ENCODE measurements at places on chromosomes 2 and 18.

DNA sequence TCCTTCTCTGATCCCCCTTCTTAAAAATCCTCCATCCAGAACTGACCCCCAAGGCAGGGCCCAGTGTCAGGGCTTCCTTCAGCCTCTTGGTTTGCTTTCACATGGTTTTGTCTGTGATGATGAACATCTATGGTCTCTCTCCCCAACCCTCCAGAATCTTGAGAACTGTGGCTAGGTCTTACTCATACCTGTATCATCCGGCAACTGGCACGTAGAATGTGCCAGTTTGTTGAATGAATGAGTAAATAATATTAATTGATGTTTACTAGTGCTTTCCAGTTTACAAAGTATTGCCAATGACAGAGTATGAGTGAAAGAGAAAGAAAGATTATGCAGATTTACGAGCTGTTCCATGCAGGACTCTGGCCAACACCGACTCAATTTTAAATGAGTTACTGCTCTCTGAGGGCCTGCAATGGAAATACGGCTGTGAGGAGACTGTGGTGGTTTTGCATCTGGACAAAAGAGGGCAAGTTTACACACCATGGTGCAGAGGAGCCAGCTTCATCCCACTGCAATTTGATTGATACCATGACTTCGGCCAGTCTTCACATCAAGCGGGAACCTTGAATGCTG lies 29.9 kb upstream of the TRIB2 start:
- no peak for DNase-seq

DNA sequence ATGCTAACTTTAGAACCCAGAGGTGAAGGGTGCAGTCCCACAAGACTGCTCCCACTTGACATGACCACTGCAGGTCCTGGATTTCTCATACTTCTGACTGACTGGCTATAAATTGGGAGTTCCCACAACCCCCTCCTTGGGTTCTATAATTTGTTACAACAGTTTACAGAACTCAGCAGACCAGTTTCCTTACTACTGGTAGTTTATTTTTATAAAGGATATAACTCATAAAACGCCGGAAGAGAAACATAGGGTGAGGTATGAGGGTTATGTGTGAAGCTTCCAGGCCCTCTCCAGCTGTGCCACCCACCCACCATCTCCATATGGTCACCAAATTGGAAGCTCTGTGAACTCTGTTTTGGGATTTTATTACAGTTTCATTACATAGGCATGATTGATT lies 839.6 kb downstream of the TSN start:
- DNase-seq, result no peak

DNA sequence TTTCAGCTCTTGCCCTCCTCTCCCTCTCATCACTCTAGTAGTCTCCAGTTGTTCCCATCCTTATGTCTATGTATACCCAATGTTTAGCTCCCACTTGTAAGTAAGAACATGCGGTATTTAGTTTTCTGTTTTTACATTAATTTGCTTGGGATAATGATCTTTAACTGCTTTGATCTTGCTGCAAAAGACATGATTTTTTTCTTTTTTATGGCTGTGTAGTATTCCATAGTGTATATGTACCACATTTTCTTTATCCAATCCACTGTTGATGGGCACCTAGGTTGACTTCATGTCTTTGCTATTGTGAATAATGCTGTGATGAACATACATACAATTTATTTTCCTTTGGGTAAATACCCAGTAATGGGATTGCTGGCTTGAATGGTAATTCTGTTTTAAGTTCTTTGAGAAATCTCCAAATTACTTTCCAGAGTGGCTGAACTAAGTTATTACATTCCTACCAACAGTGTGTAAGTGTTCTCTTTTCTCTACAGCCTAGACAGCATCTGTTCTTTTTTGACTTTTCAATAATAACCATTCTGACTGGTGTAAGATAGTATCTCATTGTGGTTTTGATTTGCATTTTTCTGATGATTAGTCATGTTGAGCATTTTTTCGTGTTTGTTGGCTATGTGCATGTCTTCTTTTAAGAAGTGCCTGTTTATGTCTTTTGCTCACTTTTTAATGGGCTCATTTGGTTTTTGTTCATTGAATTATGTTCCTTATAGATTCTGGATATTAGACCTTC lies 179.6 kb upstream of the SLC39A10 start:
- DNase-seq, result no peak

DNA sequence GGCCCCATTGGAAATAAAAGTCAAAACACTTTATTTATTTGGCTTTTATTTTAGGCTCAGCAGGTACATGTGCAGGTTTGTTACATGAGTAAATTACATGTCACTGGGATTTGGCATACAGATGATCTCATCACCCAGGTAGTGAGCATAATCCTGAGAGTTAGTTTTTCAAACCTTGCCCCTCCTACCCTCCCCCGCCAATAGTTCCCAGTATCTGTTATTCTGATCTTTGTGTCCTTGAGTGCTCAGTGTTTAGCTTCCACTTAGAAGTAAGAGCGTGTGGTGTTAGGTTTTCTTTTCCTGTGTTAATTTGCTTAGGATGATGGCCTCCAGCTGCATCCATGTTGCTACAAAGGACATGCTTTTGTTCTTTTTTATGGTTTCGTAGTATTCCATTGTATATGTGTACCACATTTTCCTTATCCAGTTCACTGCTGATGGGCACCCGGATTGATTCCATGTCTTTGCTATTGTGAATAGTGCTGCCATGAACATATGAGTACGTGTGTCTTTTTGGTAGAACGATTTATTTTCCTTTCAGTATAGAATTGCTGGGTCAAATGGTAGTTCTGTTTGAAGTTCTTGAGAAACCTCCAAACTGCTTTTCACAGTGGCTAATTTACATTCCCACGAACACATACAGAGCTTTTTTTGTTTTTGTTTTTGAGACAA lies 47.9 kb downstream of the ARMC9 start:
- DNase-seq, result no peak

Data from stimulated activated CD8-positive, alpha-beta memory T cell treated with anti-CD3 and anti-CD28 coated beads, Interleukin-4, amount 100 ng/mL, for 24 hours (primary cell).